Left lung (tissue), 14 donors: ENCODE measurements at places on chromosomes 11 and 22. TPM values are rescaled to one million over a fixed set of nuclear protein-coding genes. Genes with fewer than 3 reads are reported as not detected.

- DNase-seq, result no peak
These were observed 13.4 kb downstream of the APLNR start for GRCh38 chr11:57223601-57224000.

- no peak for DNase-seq
These were observed 32.7 kb downstream of the FLI1 start for GRCh38 chr11:128726458-128727139.

GRCh38 chr11:15053191-15053685 lies 20.2 kb upstream of the CALCB start:
- DNase-seq, result no peak

DNA sequence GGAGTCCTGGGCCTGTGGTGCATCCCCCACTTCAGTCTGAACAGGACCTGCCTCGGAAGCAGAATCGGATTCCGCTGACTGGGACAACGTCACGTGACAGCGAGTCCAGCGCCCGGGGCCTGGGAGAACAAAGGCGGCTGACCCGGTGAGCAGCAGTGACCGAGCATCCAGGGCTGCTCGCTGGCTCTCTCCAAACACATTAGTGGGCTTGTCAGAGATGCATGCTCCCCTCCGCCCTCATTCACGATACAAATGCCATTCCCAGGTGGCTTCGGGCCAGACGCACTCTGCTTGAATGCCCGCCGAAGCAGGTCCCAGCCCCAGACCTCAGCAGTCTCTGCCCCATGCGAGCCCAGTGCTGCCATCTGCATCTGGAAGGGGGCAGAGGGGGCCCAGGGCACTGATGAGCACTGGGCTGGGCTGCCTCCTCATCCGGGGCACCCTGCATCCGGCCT lies 91.0 kb downstream of the WNT7B start:
- no peak for DNase-seq

Gene RNF215
- polyA plus RNA-seq, result 23.4 TPM

GRCh38 chr11:125505492-125506080 lies 9.5 kb upstream of the FEZ1 start:
- DNase-seq, result no peak

- no peak for DNase-seq
These were observed 957.2 kb downstream of the BRD1 start for GRCh38 chr22:48870436-48870835.

Gene FBXO3
- polyA plus RNA-seq, result 44.4 TPM

DNA sequence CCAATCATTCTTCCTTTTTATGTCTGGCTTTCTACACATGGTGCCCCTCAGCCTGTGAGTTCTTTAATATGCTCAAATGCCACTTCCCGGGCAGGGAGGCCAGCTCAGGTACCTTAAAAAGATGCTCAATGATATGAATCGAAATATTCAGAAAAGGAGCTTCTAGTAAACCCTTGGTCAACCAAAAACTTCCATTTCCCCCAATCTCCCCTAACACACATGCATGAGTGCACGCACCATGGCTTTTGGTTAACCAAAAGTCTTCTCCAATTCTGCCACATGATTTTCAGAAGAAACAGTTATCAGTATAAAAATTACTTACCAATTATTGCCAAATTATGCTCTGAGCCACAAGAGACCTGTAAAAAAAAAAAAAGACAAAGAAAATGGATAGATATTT lies 135.0 kb downstream of the SERGEF start:
- no peak for DNase-seq

DNA sequence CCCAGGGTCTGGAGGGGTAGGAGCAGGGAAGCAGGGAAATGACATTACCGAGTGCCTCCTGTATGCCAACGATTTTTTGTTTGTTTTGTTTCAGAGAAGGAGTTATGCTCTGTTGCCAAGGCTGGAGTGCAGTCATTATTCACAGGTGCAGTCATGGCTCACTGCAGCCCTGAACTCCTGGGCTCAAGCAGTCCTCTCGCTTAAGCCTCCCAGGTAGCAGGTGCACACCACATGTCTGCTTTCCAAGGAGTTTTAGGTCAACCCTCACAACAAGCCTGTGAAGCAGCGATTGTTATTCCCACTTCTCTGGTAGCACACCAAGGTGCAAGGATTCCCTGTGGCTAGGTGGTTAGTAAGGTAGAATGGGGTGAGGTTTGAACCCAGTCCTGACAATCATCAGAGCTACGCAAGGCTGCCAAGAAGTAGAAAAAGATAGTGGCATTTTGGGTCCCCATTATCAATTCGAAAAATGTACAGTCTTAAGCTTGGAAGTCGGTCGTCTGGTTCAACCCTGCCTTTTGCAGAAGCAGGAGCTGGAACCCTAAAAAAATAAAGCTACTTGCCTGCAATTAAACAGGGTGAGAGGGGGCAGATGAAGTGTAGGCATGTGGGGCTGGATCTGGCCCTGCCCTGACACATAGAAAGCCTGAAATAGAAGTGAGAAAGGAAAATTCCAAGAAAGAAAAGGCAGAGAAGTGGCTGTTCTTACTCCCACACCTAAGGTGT lies 9.1 kb downstream of the UCP3 start:
- no peak for DNase-seq

GRCh38 chr11:10878408-10879214 lies 20.8 kb upstream of the ZBED5 start:
- DNase-seq, result no peak

Gene UEVLD
- 20.6 TPM for polyA plus RNA-seq

- DNase-seq, result no peak
These were observed 3.1 kb downstream of the MIF start for GRCh38 chr22:23897320-23897719.

Gene KCNK4
- polyA plus RNA-seq, result 0.14 TPM

DNA sequence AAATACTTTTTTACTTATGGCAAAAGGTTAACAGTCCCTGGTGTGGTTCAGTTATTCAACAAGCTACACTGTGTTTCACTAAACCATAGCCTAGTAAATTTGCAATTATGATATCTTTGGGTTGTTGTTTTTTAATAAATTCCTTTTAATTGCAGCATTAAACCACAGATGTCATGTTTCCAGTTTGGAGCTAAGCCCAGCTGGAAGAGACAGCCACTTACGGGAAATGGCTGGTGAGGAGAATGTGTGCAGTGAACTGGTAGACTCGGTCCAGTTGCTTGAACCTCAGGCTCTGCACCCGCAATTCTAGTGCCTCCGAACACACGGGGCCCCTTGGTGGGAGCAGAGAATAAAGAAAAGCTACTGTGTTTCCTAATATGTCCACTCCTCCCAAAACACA lies 70.8 kb downstream of the WNT11 start:
- no peak for DNase-seq

Gene RASSF10
- polyA plus RNA-seq, result 18.8 TPM

GRCh38 chr11:35927104-35927503 lies 16.8 kb upstream of the LDLRAD3 start:
- no peak for DNase-seq

Gene UBE4A
- polyA plus RNA-seq, result 46.7 TPM

DNA sequence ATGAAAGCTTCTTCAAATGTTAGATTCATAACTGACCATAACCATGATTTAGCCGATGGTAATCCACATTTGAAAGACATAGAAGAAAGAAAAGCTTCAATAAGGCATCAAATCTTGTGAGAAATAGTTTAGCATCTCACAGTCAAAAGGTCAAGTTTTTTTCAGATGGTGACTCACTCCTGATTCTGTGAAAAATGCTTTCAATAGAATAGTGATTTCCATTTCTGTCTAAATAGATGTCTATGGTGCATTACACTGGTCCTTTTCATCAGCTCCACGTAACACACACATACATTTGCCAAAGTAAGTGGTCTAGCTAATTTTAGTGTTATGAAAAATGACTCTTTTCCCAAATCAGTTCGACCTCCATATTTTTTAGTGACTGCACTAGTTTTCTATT lies 139.2 kb downstream of the LRRC4C start:
- no peak for DNase-seq

Gene PTPRJ
- 12.6 TPM for polyA plus RNA-seq

DNA sequence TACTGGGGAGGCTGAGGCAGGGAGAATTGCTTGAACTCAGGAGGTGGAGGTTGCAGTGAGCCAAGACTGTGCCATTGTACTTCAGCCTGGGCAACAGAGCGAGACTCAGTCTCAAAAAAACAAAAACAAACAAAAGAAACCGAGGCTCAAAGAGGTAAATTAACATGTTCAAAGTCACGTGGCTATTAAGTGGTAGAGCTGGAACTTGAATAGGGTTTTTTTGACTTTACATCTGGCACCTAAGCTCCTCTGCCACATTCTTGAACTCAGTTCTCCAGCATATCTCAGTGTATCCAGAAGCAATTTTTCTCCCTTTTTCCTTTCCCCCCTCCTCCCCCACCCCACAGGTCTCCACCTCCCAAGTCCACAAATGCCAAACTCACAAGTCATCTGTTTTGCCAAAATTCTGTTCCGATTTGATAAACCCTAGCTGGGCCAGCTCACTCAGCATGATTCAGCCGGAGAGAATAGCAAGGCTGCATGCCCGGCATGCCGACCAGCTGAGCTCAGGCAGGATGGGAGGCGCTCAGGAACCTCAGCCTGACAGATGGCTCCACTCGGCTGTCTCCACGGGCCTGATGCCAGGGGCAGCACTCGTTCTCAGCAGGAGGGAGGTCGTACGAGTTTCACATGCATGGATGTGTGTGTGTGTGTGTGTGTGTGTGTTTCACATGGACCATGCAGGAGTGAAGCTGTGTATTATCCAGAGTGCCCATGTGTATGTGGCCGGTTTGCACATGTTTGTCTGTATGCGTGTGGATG lies 63.2 kb upstream of the RRAS2 start:
- DNase-seq, result peak; percentile 84

Gene RAB3IL1
- 9.5 TPM for polyA plus RNA-seq

Gene FOLR3
- polyA plus RNA-seq, result 2.2 TPM

Gene TOP3B
- polyA plus RNA-seq, result 29.3 TPM

GRCh38 chr22:38141217-38141973 lies 30.9 kb upstream of the BAIAP2L2 start:
- no peak for DNase-seq

- peak; percentile 81 for DNase-seq
These were observed at the start of the genes LBHD1 and UQCC3 for GRCh38 chr11:62671608-62672389. Gene LBHD1 (minus strand): TSS chr11:62672267. CDS start chr11:62670031, 2,236 bp downstream. Gene UQCC3 (plus strand): TSS chr11:62671673. CDS start chr11:62671746, 73 bp downstream.

DNA sequence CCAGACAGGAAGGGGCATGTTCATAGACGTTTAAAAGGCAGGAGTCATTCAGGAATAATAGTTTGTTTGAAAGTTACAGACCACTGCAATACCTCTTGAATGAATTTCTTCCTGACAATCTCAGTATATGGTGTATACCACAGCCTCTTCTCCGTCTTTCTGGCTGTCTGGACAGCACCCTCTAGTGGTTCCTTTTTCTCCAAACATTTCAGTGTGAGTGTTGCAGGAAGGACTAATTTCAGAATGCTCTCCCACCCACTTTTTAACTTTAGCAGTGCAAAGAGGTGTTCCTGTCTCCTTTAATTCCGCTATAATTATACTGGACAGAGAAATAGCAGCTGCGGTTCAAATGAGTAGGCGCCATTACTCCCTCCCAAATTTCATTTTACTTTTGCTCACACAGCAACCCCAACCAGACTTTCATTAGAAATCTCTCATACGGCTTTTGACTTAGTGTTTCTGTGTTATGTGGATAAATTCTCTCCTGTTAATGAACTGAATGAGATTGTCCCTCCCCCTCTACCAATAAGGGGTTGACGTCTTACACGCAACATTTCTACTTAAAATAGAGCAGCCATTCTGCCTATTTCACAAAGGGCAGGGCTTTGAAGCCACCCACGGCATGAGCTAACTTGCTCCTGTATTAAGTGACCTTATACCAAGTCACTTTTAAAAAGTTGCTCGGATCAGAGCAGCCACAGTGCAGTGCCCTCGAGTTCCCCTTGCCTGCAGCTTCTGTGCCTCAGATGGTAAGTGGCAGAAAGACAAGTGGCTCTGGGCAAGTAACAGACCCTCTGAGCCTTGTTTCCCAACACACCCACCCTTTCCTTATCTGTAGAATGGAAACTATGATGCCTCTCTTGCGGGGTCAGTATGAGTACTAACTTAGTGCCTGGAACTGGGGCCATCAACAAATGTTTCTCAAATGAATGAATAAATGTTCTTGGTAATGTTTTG lies 368.6 kb downstream of the OPCML start:
- peak; percentile 60 for DNase-seq

- no peak for DNase-seq
These were observed 4.8 kb downstream of the CLCF1 start for GRCh38 chr11:67368621-67369020.

Gene CYP2D6
- polyA plus RNA-seq, result 2.9 TPM

GRCh38 chr11:112566124-112566523 lies 305.5 kb upstream of the PLET1 start:
- DNase-seq, result no peak

GRCh38 chr22:19884161-19884953 lies 29.7 kb upstream of the GNB1L start:
- peak; percentile 50 for DNase-seq

GRCh38 chr11:68735646-68736045 lies 15.7 kb downstream of the TESMIN start:
- no peak for DNase-seq

DNA sequence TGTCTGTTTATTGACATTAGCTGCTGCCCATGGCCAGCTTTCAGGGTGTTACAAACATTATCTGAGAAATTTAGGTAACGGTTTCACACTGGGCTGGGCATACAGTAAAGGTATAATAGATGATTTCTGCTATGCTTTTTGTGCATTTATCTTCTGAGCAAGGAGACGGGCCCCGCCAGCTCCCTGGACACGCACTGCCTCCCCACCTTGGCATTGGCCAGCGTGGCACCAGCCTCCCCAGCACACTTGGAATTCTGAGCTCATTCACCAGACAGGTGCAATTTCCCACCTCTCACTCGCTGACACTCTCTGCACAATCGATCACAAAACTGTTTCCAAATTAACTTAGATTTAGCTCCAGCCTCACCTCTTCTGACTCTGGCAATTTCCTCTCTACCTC lies 222.8 kb downstream of the CEP164 start:
- DNase-seq, result no peak

DNA sequence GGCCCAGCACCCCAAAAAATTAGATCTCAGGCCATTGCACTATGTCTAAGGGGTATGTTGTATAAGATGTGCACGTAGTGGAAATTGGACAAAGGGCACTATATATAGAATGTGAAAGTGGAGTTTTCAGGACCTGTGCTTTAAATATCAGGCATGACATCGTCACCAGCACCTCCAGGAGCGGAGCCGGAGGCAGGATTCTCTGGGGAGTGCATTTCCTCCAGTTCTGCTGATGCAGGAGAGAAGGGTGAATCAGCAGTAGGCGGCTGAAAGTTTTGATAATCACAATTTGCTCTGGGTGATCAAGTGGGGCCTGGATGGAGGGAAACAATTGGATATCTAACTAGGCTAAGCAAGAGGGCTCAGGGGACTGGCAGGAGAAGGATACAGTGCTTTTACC lies 69.1 kb upstream of the NTM start:
- DNase-seq, result no peak

Gene DSCAML1
- 1.2 TPM for polyA plus RNA-seq

GRCh38 chr11:35419184-35419829 lies at the start of gene SLC1A2:
Gene SLC1A2 (minus strand): TSS chr11:35419558. CDS start chr11:35418966, 592 bp downstream.
- DNase-seq, result peak; percentile 55
